ENCODE measurements at places on chromosomes 7 and 10. TPM values are rescaled to one million over a fixed set of nuclear protein-coding genes. Genes with fewer than 3 reads are reported as not detected.

DNA sequence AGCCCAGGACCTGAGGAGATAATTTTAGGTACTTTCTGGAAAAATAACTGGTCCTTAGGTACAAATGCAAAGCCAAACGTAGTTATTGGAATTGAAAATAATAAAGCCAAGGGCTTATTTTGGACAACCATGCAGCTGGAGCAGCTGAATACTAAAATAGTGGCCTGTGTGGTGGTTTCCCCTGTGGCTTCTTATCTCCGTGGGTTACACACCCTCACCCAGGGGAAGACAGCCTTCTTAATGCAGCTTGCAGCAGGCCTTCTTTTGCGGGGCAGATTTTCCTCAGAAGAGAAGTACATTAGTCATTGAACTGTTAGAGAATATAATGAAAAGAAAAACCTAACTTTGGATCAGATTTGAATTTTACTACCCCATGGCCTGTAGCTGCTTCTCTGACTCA, 133.5 kb downstream of the ST7 start:
- H3K4me1 ChIP-seq = peaks cover 11% of the 10 kb centered on the region
- H3K27me3 ChIP-seq = no peaks in the 10 kb centered on the region
- no peak for DNase-seq
- H3K36me3 ChIP-seq = no peaks in the 10 kb centered on the region
- no peak overlapping the region for H3K4me3 ChIP-seq
- no peak overlapping the region for H3K27ac ChIP-seq

GRCh38 chr10:3220853-3221252, 48.3 kb upstream of the PITRM1 start:
- H3K27me3 ChIP-seq = no peaks in the 10 kb centered on the region
- H3K4me1 ChIP-seq = no peaks in the 10 kb centered on the region
- no peak overlapping the region for H3K27ac ChIP-seq
- no peak overlapping the region for H3K4me3 ChIP-seq
- DNase-seq = no peak

GRCh38 chr7:11294965-11295364, 321.3 kb downstream of the PHF14 start:
- H3K4me3 ChIP-seq = no peak overlapping the region
- H3K36me3 ChIP-seq = no peaks in the 10 kb centered on the region
- no peaks in the 10 kb centered on the region for H3K27me3 ChIP-seq
- no peaks in the 10 kb centered on the region for H3K4me1 ChIP-seq
- H3K27ac ChIP-seq = no peak overlapping the region

GRCh38 chr7:74482629-74483401, 29.1 kb downstream of the GTF2IRD1 start:
- no peaks in the 10 kb centered on the region for H3K36me3 ChIP-seq
- peaks cover 79% of the 10 kb centered on the region for H3K4me1 ChIP-seq
- H3K4me3 ChIP-seq = no peak overlapping the region
- DNase-seq = peak; percentile 48
- H3K27me3 ChIP-seq = no peaks in the 10 kb centered on the region

DNA sequence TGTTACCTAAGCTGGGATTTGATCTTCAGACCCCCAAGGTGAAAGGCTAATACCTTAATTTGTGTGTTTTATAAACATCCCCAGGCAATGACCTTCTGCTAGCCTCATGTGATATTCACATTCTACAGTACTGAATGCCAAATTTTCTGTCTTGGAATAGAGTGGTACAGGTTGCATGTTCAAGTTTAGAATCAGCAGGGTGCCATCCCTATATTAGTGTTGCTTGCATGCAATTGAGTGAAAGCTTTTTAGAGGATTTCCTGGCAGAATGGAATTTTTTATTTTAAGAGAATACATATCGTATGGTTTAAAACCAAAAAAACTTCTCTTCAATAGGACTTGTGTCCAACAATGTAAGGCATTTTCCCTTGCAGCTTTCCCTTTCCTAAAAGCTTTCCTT, 107.3 kb downstream of the LRMDA start:
- peaks cover 11% of the 10 kb centered on the region for H3K4me1 ChIP-seq
- H3K27me3 ChIP-seq = no peaks in the 10 kb centered on the region
- no peak for DNase-seq
- no peak overlapping the region for H3K27ac ChIP-seq
- H3K36me3 ChIP-seq = no peaks in the 10 kb centered on the region

- H3K27ac ChIP-seq = no peak overlapping the region
- DNase-seq = no peak
- H3K27me3 ChIP-seq = no peaks in the 10 kb centered on the region
- H3K4me1 ChIP-seq = peaks cover 3% of the 10 kb centered on the region
Measured at GRCh38 chr10:110268442-110268841, 36.3 kb downstream of the SMNDC1 start.

DNA sequence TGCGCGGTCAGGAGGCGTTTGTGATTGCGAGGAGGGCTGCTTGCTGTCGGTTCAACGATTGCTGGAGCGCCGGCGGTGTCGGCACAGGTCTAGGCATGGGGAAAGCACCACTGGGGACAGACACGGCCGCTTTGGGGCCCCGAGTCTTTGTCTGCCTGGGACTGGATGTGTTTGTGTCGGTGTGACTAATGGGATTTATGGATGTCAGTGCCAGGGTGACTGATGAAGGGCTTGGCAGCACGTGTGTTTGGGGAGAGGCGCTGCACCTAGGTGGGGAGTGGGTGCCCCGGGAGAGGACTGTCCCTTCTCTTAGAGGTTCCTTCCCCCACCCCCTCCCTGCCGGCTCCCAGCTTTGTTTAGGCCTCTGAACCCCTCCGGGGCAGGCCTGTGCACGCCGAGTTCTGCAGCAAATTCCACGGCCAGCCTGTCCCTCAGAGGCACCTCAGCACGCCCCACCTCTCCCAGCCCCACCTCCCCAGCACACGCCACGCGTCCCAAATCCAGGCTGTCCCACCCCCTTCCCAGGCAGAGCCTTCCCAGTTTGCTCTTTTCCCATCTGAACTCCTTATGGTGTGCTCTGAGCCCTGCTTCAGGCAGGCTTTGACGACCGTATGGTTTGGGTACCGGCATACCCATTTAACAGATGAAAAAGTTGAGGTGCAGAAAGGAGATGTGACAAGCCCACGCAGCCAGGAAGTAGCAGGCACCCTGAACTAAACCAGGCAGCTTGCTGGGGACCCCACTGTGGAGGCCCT, 6.4 kb upstream of the TNRC18 start:
- DNase-seq = peak; percentile 81
- H3K27ac ChIP-seq = peak overlapping the region; percentile 97
- peak overlapping the region; percentile 86 for H3K4me3 ChIP-seq
- peaks cover 10% of the 10 kb centered on the region for H3K36me3 ChIP-seq
- peaks cover 32% of the 10 kb centered on the region for H3K4me1 ChIP-seq
- no peaks in the 10 kb centered on the region for H3K27me3 ChIP-seq

DNA sequence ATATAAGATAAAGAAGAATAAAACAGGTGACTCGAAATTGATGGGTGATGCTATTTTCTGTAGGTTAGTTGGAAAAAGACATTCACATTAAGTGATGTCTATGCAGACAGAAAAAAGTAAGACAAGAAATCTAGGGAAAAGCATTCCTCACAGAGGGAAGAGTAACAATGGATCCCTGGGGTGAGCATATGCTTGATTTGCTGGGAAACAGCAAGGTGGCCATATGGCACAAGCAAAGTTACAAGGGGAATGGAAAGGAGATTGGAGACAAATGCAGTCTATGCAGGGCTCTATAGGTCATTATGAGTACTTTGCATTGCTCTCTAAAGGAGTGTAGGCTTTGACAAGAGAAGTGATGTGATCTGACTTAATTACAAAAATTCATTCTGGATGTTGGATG, 90.9 kb upstream of the ZNF804B start:
- H3K4me1 ChIP-seq = no peaks in the 10 kb centered on the region
- no peak for DNase-seq
- H3K36me3 ChIP-seq = no peaks in the 10 kb centered on the region

- no peaks in the 10 kb centered on the region for H3K27me3 ChIP-seq
- H3K27ac ChIP-seq = peak overlapping the region; percentile 60
- H3K36me3 ChIP-seq = no peaks in the 10 kb centered on the region
- peaks cover 21% of the 10 kb centered on the region for H3K4me1 ChIP-seq
- peak; percentile 96 for DNase-seq
- H3K4me3 ChIP-seq = no peak overlapping the region
Measured at GRCh38 chr10:10803278-10803677, 214.4 kb upstream of the CELF2 start.

DNA sequence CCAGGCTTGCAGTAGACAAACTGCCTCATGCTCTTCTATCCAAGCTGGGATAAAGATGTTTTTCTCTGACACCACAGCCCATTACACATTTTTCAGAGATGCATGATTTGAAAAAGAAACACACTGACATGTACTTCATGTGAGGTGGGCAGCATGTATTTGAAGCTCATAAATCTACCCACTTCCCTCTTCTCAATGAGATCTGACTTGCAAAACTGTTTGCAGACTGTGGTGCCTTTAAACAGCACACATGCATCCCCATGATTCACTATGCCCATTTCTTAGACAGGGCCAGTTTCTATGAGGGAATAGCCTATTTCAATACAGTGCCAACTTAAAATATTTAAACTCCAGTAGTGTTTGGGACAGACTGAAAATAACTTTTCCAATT, 109.8 kb downstream of the GLI3 start:
- peaks cover 10% of the 10 kb centered on the region for H3K36me3 ChIP-seq
- no peaks in the 10 kb centered on the region for H3K4me1 ChIP-seq
- no peak overlapping the region for H3K4me3 ChIP-seq

- peak; percentile 37 for DNase-seq
- H3K27me3 ChIP-seq = no peaks in the 10 kb centered on the region
Measured at GRCh38 chr10:73771722-73772280, 10.0 kb upstream of the CHCHD1 start.

GRCh38 chr10:77229704-77230103, 407.9 kb downstream of the KCNMA1 start:
- no peak for DNase-seq
- H3K36me3 ChIP-seq = no peaks in the 10 kb centered on the region
- H3K27ac ChIP-seq = no peak overlapping the region
- H3K4me1 ChIP-seq = peaks cover 3% of the 10 kb centered on the region

DNA sequence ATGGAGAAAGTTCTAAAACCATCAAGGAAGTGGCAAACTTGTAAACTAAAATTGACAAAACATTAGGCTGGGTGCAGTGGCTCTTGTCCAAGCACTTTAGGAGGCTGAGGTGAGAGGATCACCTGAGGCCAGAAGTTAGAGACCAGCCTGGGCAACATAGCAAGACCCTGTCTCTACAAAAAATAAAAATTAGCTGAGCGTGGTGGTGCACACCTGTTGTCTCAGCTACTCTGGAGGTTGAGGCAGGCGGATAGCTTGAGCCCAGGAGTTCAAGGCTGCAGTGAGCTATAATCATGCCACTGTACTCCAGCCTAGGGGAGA, 29.4 kb upstream of the HNRNPH3 start:
- no peak for DNase-seq
- H3K4me1 ChIP-seq = no peaks in the 10 kb centered on the region

GRCh38 chr7:2913760-2914387, 69.8 kb upstream of the GNA12 start:
- no peaks in the 10 kb centered on the region for H3K36me3 ChIP-seq
- H3K27ac ChIP-seq = no peak overlapping the region
- no peak overlapping the region for H3K4me3 ChIP-seq
- DNase-seq = no peak
- peaks cover 13% of the 10 kb centered on the region for H3K27me3 ChIP-seq
- H3K4me1 ChIP-seq = no peaks in the 10 kb centered on the region

DNA sequence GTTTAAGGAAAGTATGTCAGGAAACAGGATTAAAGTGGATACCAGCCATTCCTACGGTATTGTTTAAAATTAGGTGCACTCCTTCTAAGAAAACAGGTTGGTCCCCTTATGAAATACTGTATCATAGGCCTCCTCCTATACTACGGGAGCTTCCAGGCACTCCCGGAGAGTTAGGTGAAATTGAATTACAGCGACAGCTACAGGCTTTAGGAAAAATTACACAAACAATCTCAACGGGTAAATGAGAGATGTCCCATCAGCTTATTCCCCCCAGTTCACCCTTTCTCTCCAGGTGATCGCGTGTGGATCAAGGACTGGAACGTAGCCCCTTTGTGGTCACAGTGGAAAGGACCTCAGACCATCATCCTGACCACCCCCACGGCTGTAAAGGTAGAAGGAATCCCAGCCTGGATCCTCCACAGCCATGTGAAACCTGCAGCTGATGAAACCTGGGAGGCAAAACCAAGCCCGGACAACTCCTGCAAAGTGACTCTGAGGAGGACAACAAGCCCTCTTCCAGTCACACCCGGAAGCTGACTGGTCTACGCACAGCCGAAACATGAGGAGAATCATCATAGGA, 25.1 kb upstream of the GHITM start:
- no peaks in the 10 kb centered on the region for H3K4me1 ChIP-seq
- no peak overlapping the region for H3K27ac ChIP-seq
- no peaks in the 10 kb centered on the region for H3K27me3 ChIP-seq
- no peak for DNase-seq

The PIP gene
- polyA plus RNA-seq = not detected

The NPC1L1 gene
- polyA plus RNA-seq = 0.15 TPM

The FAM107B gene
- polyA plus RNA-seq = 21.9 TPM

The LIPF gene
- polyA plus RNA-seq = not detected

The AMPH gene
- polyA plus RNA-seq = 7.9 TPM

The GIMAP7 gene
- 10.7 TPM for polyA plus RNA-seq

The AQP1 gene
- 109 TPM for polyA plus RNA-seq

The LIPK gene
- polyA plus RNA-seq = not detected

The SEM1 gene
- polyA plus RNA-seq = 158 TPM

All from muscle of leg (tissue), 16 donors.